Germinal center (tissue), 1 donor: ENCODE measurements at places on chromosomes 1 and 21.

GRCh38 chr1:160558660-160559380 lies 20.5 kb downstream of the CD84 start:
- DNase-seq, result no peak

- no peak for DNase-seq
Measured at GRCh38 chr1:180041582-180041981, 87.0 kb downstream of the CEP350 start.

- no peak for DNase-seq
Measured at GRCh38 chr1:19725606-19726005, 60.9 kb downstream of the HTR6 start.

DNA sequence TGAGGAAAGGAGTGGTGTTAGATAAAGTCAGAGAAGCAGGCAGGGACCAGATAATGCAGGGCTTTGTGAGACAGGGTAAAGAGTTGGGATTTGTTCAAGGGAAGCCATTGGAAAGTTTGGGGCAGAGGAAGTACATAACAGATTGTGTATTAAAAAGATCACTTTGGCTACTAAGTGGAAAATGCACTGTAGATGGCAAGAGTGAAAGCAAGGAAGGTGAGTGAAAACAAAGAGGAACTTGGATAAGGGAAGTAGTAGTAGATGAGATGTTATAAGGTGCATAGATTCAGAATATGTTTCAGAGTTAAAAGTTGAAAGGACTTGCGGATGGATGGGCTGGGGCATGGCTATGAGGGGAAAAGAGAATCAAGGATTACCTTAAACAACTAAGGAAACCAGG lies 17.4 kb downstream of the MRPL39 start:
- DNase-seq, result no peak

DNA sequence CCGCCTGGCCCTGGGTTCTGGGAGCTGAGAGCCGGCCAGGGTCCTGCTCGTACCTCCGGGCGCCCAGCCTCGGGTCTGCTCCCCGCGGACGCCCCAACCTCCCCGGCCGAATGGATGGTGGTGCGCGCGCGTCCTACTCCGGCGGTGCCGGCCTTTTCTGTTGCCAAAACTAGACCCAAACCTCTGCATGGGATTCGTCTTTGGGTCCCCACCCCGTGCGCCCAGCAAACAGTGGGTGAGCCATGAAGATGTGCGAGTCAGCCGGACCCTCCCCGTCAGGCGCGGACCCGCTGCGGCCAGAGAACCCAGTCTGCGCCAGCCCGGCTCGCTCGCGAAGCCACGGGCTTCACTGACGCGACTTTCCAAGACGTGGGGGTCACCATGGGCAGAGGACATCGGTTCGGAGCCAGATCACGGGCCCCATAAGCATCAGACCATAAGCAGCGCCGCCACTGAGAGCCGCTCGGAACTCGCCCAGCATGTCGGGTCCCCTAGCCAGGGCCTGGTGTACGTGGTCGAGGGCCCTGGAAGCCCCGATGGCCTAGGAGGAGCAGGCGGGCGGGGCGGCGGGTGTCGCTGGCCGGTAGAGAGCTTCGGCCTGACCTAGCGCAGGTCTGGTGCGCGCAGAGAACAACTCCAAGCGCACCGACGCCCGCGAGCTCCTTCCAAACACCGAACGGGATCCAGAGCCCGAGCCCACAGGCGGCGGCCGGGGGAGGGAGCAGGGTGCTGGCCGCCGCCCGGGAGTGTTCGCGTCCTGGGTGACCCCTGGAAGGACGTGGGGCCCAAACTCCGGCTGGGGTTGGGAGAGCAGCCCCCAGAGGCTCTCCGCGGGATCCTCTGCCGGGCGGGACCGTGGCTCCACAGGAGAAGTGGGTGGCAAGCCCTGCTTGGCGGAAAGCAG lies 1.0 kb upstream of the TP73 start:
- DNase-seq, result no peak

GRCh38 chr1:196734006-196734405 lies 40.6 kb upstream of the CFHR3 start:
- no peak for DNase-seq

GRCh38 chr1:4001461-4001860 lies 101.4 kb upstream of the C1orf174 start:
- DNase-seq, result no peak

- no peak for DNase-seq
Measured at GRCh38 chr1:81213279-81213678, 587.5 kb upstream of the ADGRL2 start.

DNA sequence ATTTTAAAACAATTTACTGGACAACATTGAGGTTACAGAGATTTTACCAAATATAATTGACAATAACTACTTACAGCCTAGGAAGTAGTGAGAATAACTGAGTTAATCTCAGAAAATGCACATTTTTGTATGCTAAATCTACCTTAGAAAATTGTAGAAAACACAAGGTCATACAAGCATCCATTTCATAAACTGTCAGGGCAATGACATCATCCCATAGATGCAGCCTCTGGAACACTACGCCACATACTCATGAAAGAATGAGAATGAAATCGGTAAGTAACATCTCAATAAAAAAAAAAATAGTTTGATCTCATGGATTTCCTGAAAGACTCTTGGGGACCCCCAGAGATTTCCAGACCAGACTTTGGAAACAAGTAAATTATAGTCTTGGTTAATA lies 28.9 kb upstream of the BARHL2 start:
- no peak for DNase-seq

DNA sequence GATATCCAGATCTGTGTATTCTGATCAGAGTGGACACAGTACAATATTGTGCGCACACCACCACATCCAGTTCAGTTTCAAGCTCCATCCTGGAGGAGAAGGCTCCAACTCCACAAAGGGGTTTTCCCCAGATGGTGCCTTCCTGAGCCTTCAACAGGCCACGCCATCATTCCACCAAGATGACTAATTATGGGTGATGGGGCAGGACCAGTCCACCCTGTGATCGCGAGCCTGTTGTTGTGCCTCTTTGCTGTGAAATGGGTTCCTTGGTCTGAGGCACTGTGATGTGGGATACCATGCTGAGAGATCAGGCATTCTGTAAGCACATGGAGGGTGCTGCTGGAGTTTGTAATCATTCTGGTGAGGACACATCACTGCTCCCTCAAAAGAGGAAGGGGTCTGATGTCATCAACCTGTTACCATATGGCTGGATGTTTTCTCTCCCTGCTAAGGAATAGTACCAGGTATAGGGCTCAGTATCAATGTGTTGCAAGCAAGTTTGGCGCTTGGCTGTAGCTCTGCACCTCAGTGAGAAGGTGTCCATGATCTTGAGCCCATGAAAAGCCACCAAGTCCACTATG lies 6.7 kb upstream of the SH2D2A start:
- DNase-seq, result no peak
